ENCODE measurements at places on chromosomes 2 and 18. TPM values are rescaled to one million over a fixed set of nuclear protein-coding genes. Genes with fewer than 3 reads are reported as not detected.

The HOXD13 gene
- not detected for total RNA-seq

The TMEM17 gene
- total RNA-seq, result not detected

The KCNJ13 gene
- not detected for total RNA-seq

The LIMS2 gene
- 53.4 TPM for total RNA-seq

The C18orf54 gene
- total RNA-seq, result 7.1 TPM

The ASIC4 gene
- total RNA-seq, result not detected

The GDF7 gene
- not detected for total RNA-seq

The IL1R2 gene
- total RNA-seq, result not detected

The TCF7L1 gene
- not detected for total RNA-seq
